Activated naive CD8-positive, alpha-beta T cell treated with anti-CD3 and anti-CD28 coated beads, Interleukin-2, amount 10 ng/mL, durations not matched to agents 7 days and 5 days (primary cell): ENCODE measurements at places on chromosomes 11 and 22.

GRCh38 chr22:42984814-42985530 lies 30.0 kb downstream of the PACSIN2 start:
- no peak for DNase-seq

GRCh38 chr11:102552447-102553194 lies 22.1 kb upstream of the MMP7 start:
- DNase-seq = no peak

DNA sequence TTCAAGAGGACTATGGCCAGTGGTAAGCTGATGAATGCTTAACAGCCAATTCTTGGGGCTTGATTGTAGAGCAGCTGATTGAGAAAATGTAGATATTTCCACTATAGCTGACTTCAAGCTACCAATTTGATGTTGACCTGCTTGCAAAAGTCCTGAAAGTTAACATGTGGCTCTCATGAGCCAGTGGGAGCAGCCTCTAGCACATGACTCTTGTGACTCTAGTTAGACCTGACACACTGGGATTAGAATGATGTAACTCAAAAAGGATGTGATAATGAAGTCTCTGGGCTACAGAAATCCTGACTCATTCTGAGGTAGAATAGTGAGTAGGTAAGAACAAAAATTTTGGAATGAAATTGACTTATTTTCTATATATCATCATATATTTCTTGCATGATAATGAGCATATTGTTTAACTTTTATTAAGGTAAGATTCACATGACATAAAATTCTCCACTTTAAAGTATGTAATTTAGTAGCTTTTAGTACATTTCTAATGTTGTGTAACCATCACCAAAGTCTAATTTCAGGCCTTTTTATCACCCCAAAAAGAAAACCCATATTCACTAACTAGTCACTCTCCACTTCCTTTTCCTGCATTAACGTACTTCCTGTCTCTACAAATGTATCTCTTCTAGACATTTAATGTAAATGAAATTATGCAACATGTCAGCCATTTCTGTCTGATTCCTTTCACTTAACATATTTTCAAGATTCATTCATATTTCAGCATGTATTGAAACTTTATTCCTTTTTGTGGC lies 16.1 kb upstream of the OR52H1 start:
- no peak for DNase-seq

DNA sequence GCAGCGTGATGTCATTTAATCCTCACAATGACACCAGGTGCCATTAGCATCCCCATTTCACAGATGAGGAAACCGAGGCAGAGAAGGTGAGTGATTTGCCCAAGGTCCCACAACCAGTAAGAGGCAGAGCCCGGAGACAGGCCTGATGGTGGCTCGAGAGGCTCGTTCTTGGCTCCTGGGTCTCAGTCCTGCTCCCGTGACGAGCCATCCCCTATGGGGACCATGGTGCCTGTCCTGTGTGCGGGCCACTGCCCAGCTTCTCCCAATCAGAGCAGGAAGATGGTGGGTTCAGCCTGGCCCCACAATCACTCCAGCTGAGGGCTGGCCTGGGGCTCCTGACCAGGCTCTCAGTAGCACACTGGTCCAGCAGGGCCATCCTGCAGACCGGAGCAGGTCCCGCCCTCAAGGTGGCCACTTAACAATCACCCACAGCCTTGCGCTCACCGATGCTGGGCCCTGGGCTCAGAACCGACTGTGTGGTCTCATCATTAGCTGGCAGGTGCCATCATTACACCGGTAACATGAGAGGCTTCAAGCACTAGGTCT lies 3.6 kb downstream of the ALDH3B1 start:
- DNase-seq = no peak

DNA sequence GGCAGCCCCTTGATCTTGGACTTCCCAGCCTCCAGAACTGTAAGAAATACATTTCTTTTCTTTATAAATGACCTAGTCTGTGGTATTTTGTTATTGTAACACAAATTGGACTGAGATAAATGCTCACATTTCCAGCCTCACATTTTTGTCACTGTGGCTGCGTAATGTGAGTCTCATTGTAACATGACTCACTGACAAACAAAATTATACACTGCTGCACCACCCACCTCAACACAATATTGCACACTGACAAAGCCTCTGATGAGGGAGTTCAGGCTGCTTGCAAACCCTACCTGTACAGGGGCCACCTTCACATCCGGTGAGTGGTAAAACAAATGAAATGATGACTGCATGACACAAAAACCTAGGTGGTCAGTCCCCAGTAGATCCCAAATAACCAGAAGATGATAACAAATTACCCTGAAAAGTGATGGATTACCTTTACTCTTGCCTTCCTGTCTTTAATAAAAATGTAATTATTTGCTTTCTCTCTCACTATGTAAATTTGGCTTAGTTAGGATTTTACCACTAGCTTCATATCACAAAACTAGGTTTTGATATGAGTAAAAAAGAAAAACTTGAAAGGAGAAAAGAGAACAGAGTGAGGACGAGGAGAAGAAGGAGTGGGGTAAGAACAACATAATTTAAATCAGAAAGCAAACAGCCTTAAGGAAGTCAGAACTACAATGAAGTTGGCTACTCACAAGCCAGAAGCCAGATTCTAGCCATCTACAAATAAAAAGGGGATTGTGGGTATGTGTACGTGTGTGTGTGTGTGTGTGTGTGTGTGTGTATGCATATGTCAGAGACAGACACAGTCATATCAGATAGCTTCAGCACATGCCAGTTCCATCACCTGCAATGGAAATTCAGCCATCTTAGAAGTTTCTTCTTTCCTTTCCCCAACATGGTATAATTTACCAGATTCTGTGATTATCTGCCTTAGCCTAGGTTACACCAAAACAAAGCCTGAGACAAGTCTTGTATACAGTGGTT lies 53.4 kb upstream of the SESN3 start:
- no peak for DNase-seq

GRCh38 chr11:66603072-66603471 lies 10.1 kb downstream of the CCS start:
- DNase-seq = no peak

DNA sequence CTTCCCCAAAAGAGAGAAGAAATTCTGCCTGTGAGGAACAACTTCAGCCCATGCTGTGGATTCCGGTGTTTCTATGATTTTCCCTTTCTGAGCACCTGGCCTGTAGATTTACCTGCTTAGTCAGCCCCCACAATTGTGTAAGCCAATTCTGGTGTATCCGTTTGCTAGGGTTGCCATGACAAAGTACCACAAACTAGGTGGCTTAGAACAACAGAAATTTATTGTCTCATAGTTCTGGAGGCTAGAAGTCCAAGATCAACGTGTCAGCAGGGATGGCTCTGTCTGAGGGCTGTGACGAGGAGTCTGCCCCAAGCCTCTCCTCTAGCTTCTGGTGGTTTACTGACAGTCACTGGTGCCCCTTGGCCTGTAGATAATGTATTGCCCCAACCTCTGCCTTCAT lies 15.9 kb upstream of the CYB5R2 start:
- no peak for DNase-seq

- DNase-seq = no peak
These were observed 32.0 kb downstream of the POU2AF3 start for GRCh38 chr11:111330234-111330893.

DNA sequence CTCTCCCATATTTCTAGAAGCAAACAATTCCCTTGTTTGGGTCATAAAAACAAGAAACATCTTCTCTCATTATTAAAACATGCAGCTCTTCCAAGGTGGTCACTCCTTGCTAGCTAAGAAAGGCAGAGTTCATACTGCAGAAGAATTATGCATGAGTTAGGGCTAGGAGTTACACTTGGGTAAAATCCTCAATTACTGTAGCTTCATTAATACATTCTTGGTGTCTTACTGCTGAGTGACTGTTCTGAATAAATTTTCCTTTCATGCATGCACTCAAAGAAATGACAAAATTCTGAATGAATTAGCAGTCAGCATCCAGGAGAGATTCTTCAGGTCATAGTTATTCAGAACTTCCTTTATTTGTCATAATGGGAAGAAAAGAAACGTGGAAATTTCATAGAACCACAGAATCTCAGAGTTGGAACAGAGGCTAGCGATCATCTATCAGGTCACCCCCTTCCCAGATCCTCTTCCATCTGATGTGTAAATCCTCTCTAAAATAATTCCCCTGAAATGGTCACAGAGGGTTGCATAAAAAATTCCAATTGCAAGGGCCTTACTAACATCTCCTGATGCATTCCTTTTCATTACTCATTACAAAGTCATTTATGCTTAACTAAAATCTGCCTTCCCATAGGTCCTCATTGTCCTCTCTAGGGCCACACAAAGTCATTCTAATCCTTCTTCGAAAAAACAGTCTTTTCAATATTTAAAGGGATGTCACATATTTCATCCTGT lies 771.5 kb downstream of the DLG2 start:
- DNase-seq = no peak

GRCh38 chr22:40452730-40453487 lies 82.5 kb downstream of the SGSM3 start:
- no peak for DNase-seq

- DNase-seq = no peak
These were observed 104.0 kb upstream of the TOP3B start for GRCh38 chr22:22086501-22087158.

DNA sequence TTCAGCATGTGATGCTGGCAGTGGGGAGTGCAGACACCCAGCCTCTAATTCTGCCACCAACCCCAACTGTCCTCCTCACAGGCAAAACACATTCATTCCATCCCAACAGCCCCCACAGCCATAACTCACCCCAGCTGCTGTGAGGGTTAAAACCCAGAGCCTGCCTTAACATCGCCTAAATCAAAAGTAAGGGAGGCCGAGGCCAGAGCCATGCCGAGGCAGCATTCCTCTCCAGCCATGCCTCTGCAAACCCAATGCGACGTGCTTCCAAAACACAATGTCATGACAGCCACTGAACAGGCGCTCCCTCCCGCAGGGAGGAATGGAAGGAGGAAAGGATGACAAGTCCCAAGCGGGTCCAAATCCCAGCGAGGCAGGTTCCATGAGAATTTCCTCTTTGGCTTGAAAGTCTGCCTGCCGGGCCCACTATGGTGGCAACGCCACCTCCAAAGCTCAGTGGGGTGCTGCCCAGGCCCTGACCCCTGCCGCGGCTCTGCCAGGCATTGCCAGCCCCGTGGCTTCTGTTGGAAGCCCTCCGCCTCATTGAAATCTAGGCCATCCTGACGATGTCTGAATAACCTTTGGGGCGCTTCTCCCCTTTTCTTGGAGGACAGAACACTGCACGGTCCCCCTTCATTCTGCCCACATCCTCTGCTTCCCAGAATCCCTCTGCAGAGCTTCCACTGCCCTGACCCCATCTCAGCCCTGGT lies 472.3 kb downstream of the BRD1 start:
- DNase-seq = no peak

- no peak for DNase-seq
These were observed 14.4 kb downstream of the PRSS23 start for GRCh38 chr11:86814775-86815174.

- no peak for DNase-seq
These were observed 16.3 kb downstream of the TRMU start for GRCh38 chr22:46351767-46352166.

DNA sequence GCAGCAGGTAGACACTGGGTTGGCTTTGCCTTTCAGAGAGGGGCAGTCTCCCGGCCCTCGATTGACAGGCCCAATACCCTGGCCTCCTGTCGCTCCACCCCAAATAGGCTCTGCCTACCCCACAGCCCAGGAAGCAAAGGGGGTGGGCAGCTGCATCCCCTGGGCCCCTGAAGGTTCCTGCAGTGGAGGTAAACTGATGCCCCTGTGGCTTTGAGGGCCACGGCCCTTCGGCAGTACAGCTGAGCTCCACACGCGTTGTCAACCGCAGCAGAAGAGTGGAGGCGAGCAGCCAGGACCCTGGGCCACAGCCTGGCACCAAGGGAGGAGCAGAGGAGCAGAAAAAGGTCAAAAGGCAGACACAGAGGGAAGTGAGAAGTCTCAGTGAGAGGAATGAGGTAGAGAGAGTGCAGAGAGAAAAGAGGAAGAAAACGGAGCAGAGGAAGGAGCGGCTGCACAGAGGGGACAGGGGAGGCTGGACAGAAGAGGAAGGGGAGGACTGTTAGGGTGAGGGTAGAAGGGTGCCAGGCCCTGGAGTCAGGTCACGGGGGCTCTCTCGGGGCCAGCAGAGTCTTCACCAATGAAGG lies 64.0 kb downstream of the SLC22A12 start:
- DNase-seq = no peak
